Stimulated activated CD4-positive, alpha-beta T cell treated with anti-CD3 and anti-CD28 coated beads, Interleukin-1b, Interleukin-23, amount 100 ng/mL, for 1 hour (primary cell): ENCODE measurements at places on chromosomes 13 and 19.

GRCh38 chr13:112443995-112444311, 67.8 kb downstream of the SPACA7 start:
- DNase-seq: no peak

DNA sequence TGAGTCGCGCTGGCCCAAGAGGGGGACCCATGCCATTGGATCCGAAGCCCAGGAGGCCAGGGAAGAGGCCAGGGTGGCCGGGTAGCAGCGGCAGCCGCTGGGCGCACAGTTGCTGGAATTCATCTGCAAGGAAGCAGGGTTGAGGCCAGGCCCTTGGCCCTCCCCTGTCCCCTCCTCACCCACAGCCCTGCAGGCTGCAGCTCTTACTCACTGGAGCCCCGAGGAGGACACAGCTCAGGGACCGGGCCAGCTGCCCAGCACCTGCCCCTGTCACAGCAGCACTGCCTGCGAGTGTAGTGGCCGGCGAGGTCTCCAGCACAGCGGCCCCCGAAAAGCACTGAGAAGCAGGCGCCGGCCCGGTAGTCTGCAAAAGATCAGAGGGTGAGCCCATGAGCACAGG, 11.2 kb downstream of the FBN3 start:
- no peak for DNase-seq

DNA sequence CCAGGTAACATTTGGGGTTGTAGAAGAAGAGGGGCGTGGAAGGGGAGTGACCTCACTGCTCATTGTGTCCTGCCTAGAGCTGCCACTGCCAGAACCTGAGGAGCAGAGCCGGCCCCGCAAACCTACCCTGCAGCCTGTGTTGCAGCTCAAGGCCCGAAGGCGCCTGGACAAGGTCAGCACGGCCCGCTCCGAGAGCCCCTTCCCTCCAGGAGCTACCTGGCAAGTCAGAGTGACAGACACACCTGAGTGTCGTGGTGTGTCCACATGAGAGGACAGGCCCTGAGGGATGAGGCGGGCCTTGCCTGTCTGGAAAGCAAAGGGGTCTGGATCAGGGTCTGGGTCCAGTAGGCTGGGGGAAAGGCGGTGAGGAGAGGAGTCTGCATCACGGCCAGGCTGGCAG, 6.8 kb downstream of the KMT2B start:
- no peak for DNase-seq

- no peak for DNase-seq
Measured at GRCh38 chr13:49441846-49442245, 2.0 kb downstream of the CAB39L start.

- DNase-seq: no peak
Measured at GRCh38 chr19:37999309-38000213, 92.6 kb downstream of the SIPA1L3 start.

- no peak for DNase-seq
Measured at GRCh38 chr13:109707742-109708617, 78.4 kb downstream of the IRS2 start.

- DNase-seq: no peak
Measured at GRCh38 chr19:30064348-30064699, 122.3 kb downstream of the URI1 start.

DNA sequence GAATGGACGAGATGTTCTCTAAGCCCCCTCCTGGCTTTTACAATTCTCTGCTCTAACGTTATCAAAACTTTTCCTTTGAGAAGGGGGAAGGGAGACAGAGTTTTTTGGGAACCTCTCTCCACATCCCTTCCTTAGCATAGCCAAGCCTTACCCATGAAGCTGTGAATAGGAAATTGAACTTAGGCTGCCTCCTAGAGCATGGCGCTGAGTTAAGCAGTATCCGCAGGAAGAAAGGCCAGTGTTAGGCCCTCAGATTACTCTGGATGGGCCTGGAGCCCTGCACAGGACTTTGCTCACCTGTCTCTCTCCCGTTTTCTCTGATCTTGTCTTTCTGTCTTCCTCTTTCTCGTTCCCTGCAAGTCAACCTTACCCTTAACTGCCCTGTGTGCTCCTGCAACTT, 39.6 kb downstream of the CYP2B6 start:
- DNase-seq: no peak

GRCh38 chr19:13507053-13507611, 853 bp upstream of the CACNA1A start:
- no peak for DNase-seq

- DNase-seq: no peak
Measured at GRCh38 chr13:30457306-30457891, 8.3 kb downstream of the HMGB1 start.

GRCh38 chr19:33814181-33815165, 17.8 kb downstream of the KCTD15 start:
- DNase-seq: no peak

DNA sequence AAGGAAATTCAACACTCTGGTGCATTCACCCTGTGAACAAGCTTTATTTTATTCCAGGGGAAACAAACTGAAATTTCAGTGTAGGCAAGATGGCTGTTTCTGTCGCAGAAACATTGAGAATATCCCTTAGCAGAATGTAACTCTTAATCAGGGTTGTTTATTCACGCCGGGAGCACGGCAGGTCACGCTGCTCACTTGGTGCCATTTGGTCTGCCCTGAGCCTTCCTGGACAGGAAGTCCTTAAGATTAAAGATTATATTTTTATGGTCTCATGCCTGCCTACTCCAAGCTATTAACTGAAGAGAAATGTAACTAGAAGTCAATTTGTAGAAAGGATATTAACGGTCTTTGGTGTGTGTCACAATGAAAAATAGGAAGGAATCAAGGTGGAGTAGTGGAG, 185.3 kb upstream of the ARGLU1 start:
- DNase-seq: no peak

- DNase-seq: no peak
Measured at GRCh38 chr13:114057166-114058050, 75.0 kb downstream of the RASA3 start.

DNA sequence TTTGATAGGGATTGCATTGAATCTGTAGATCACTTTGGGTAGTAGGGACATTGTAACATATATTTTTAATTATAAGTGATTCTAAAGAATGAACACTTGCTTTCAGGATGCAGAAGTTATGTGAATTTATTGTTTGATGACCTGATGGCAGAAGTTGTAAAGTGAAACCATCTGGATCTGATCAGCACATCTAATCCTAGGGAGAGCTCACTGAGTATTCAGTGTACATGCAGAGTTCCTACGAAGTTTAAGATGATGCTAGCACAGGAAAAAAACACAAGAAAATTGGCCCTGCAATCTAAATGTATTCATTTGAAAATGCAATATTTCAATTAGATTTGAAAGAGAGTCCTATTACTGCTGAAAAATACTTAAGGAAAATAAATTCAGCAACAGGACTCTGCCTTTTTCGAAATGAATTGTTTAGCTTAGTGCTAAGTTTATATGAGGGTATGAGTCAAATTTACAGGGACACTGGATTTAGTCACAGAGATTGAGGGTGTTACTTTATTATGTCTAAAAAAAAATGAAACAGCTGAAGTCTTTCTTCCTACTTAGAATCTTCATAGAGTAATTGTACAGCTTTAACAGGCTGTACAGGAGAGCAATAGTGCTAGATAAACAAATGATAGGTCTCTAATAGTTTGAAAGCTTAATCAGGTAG, 385.7 kb downstream of the DCT start:
- no peak for DNase-seq

DNA sequence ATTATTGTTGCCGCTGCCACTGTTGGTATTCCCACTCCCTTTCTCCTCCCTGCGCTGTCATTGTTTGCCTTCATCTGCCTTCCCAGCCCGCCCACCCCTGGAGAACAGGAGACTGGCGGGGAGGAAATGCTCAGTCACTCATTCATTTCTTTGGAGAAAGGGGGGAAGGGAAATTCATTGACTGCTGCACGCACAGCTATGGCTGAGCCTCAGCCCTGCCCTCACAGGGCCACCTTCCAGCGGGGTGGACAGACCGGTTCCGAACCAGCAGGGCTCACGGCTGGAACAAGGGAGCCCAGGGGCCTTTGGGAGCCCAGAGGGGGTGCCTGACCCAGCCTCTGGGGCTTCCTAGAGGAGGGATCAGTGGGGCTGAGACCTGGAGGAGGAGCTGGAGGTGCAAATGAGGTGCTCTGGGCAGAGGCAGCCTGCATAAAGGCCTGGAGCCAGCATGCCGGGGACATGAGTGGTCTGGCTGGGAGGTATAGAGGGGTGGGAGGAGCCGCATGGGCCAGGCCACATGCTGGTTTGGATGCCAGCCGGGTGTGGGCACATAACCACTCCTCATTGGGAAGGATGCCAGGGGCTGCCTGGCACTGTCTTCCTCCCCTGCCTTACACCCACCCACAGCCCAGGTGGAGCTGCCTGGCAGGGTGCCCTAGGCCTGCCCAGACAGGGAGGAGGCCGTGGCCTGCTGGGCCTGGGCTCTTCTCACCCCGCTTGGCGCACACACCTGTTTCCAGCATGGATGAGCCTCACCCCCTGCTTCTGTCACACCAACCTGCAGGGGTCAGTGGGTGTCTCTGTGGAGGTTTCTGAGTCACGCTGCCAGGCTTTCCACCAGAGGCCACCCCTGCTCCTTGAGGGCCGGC, 26.8 kb downstream of the PPP5C start:
- no peak for DNase-seq

GRCh38 chr13:21234526-21234925, 58.1 kb downstream of the MRPL57 start:
- no peak for DNase-seq

DNA sequence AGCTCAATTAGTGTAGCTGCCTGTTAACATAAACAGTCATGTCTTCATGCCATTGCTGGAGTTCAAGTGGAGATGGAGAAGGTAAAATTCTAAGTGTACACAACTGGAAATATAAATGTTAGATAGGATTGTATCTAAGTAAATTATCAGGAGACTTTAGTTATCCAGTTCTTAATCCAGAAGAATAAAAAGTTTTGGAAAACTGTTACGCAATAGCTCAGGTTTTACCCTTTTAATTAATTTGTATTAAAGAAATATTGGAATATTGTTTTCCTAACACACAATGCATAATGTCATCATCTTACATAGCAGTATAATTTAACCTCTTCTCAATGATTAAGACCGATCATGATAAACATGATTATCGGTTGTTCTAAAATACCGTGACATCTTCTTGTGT, 2.8 kb downstream of the SLC10A2 start:
- DNase-seq: no peak

DNA sequence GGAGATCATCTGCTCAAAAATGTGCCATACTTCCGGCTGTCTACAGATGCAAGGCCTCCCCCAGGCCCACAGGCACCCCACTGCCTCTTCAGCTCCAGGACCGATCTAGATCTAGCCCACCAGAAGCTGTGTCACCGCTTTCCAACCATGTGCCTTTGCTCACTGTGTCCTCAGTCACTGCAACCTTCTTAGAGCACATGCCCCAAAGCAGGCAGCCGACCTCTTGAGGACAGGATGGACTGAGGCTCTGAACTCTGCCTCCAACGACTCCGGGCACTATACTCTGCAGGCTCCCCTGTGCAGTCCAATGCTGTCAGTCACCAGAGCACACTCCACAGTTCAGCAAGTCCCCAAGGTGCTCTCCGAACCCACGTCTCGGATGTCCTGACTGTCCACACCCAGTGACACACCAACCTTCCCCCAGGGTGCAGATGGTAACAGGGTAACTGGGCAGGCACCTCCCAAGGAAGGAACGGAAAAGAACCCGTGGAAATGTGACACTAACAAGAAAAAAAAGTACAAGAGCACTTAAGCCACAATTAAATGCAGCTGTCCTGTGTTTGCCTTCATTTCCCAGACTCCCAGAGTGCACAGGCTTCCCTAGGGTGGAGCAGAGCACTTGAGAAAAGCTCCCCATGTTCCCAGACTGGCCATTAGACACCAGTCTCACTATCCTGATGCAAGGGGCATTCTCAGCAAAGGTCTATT, 4.8 kb downstream of the STK24 start:
- DNase-seq: no peak
